ENCODE measurements at places on chromosomes 7 and 10.
A peak's percentile ranks its signal among the peaks of the same experiment; 100 is the strongest.

DNA sequence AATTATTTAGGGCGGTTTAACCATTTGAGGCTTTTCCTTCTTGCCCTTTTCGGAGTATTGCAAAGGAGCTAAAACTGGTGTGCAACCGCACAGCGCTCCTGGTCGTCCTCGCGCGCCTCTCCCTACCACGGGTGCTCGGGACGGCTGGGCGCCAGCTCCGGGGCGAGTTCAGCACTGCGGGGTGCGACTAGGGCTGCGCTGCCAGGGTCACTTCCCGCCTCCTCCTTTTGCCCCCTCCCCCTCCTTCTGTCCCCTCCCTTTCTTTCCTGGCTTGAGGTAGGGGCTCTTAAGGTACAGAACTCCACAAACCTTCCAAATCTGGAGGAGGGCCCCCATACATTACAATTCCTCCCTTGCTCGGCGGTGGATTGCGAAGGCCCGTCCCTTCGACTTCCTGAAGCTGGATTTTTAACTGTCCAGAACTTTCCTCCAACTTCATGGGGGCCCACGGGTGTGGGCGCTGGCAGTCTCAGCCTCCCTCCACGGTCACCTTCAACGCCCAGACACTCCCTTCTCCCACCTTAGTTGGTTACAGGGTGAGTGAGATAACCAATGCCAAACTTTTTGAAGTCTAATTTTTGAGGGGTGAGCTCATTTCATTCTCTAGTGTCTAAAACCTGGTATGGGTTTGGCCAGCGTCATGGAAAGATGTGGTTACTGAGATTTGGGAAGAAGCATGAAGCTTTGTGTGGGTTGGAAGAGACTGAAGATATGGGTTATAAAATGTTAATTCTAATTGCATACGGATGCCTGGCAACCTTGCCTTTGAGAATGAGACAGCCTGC is 3.1 kb downstream of the FZD1 start:
- no peak for DNase-seq

DNA sequence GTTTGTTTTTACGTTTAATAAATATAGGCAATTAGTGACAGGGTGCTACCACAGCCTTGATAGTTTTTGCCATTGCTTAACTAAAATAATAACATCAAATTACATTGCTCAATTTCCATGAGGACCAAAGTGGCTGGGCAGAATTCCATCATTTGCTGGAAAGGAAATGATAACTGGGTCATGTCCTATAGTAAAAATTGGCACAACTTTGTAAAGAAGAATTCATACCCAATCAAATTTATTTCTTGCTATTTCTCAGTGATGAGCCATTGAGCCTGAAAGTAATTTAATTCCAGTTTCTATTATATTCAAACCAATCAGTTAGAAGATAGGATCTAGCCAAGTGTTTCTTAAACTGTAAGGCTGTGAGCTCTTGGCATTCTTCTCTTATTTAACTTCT is 102.2 kb upstream of the CTTNBP2 start:
- DNase-seq, result no peak

GRCh38 chr7:25805027-25805687 is 346.8 kb upstream of the NFE2L3 start:
- DNase-seq, result no peak

DNA sequence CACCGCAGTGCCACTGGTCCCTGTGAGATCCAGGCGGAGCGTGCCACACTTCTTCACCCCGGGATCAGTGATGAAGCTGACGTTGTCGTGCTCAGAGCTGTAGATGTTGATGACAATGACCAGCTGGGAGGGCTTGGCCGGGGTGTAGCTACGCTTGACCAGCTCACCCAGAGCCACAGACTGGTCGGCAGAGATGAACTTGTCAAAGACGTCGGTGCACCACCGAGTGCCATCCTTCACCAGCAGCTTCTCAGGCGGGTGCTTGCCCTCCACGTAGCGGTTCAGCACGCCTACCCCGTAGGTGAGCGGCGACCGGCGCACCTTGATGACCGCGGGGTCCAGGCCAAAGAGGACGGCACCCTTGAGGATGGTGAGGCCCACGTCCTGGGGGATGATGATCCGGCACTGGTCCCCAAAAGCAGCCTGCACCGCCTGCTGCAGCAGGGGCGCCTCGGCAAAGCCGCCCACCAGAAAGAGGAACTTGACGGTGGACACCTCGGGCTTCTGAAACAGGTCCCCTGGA is 54.2 kb downstream of the PNLIPRP2 start:
- no peak for DNase-seq

DNA sequence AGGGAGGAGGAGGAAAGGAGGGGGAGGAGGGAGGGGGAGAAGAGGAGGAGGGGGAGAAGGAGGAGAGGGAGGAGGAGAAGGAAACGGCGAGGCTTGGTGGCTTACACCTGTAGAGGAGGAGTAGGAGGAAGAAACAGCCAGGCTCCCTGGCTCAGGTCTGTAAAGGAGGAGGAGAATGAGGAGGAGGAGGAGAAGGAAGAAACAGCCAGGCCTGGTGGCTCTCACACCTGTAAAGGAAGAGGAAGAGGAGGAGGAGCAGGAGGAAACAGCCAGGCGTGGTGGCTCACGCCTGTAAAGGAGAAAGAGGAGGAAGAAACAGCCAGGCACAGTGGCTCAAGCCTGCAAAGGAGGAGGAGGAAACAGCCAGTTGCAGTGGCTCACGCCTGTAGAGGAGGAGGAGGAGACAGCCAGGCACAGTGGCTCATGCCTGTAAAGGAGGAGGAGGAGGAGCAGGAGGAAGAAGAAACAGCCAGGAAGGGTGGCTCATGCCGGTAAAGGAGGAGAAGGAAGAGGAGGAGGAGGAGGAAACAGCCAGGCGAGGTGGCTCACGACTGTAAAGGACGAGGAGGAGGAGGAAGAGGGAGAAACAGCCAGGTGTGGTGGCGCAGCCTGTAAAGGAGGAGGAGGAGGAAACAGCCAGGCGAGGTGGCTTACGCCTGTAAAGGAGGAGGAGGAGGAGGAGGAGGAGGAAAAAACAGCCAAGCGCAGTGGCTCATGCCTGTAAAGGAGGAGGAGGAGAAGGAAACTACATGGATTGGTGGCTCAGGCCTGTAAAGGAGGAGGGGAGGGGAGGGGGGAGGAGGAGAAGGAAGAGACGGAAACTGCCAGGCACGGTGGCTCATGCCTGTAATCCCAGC is 14.9 kb upstream of the CRCP start:
- DNase-seq, result no peak

DNA sequence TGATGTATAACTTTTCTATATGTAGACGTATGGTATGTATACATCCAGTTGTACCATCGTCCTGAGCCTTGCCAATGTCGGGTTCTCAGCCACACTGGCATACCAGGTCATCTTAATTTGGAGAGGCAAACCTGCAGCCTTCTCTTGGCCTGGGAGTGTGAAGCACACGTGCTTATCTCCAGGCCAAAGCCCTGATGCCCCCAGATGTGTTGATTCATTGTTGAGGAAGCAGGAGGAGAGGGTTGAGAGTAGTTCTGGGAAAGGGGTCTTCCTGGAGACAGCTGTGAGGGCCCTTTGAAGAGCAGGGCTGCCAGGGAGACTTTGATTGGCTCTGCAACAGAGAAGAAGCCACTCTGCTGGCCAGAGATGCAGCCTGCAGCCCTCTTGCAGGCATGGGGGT is 155.6 kb downstream of the ARHGAP21 start:
- no peak for DNase-seq

DNA sequence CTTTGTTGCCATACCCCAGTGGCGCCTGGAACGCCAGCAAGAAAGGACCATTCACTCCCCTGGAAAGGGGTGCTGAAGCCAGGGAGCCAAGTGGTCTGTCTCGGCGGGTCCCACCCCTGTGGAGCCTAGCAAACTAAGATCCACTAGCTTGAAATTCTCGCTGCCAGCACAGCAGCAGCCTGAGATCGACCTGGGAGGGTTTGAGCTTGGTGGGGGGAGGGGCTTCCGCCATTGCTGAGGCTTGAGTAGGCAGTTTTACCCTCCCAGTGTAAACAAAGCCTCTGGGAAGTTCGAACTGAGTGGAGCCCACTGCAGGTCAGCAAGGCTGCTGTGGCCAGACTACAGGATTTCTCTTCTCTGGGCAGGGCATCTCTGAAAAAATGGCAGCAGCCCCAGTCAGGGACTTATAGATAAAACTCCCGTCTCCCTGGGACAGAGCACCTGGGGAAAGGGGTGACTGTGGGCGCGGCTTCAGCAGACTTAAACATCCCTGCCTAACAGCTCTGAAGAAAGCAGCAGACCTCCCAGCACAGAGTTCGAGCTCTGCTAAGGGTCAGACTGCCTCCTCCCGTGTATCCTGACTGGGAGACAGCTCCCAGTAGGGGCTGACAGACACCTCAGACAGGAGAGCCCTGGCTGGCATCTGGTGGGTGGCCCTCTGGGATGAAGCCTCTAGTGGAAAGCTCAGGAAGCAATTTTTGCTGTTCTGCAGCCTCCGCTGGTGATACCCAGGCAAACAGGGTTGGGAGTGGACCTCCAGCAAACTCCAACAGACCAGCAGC is 281.1 kb upstream of the SP4 start:
- DNase-seq, result no peak

GRCh38 chr7:5657901-5658300 is 123.6 kb downstream of the RNF216 start:
- no peak for DNase-seq

DNA sequence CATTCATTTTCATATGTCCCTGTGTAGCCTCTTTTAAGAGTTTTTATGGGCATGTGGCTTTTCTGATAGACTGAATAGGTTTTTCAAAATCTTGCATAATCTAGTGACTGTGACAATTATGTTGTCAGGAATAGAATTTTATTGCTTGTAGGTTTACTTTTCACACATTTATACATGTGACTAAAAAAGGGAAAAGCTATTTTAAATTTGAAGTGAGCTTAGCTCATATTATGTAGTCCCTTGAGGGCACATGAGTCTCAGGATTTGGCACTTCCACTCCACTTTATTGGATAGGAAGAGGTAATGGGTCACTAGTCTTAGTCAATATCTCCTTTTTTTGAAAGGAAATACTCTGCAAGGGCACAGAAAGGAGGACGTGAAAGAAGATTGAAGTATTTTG is 247.3 kb downstream of the SUGCT start:
- no peak for DNase-seq

DNA sequence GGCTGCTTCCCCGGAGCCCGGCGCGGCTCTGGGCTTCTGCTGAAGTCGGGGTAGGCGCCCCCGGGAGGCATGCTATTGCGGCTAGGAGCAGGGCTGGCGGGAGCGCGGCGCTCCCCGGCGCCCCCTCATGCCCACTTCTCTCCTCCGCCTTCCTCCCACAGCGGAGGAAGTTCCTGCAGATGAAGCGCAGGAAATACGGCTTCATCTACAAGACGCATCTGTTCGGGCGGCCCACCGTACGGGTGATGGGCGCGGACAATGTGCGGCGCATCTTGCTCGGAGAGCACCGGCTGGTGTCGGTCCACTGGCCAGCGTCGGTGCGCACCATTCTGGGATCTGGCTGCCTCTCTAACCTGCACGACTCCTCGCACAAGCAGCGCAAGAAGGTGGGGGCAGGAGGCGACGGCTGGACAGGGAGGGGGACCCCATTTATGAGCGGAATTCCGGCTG is 479 bp downstream of the CYP26A1 start:
- DNase-seq, result peak; percentile 34

DNA sequence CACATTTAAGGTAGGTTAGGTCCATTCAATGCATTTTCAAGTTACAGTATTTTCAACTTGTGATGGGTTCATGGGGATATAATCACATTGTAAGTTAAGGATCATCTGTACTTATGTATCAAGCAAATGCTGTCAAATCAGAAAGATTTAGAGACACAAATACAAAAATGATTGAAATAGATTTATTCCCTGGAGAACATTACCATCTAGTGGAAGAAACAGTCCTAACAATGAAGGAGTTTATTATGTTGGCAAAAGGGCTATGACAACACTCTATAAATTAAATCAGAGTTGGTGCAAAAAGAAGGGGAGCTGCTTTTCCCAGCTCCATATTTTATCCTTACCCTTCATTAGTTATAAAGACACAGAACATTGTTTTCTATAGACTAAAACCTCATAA is 69.0 kb downstream of the PRSS58 start:
- no peak for DNase-seq

- DNase-seq, result no peak
Observed at GRCh38 chr10:22455068-22455857, 110.0 kb downstream of the SPAG6 start.

DNA sequence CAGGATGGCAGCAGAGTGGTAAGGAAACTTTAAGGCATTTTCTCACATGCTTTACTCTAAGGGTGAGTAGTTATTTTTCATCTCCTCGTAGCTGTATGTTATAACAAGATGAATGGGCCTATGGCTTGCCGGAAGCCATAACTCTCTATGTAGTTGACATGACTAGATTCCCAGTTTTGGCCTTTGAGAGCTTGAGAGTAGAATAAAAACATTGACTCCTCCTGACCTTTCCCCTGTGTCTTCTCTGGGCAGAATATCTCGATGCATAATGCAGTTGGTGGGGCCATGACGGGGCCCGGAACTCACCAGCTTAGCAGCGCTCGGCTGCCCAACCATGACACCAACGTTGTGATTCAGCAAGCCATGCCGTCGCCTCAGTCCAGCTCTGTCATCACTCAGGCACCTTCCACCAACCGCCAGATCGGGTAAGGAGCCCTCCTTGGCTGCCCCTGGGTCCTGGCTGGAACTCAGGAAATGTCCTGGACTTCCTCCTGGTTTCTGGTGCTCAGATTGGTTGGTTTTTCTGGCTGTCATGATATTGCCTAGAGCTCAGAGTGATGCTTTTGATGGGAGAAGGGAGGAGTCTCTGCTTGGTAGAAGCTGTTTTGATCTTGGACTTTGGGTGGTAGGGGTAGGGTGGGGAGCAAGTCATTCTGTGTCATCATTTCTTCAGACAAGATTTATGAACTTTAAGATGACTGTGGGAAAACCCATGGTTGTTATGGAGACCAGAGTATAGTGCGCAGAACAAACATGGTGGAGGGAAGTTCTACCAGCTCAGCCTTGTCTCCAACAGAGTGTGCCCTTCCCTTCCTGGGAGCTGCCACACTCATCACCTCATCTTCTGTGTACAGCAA is 158.0 kb downstream of the CREB5 start:
- DNase-seq, result peak; percentile 20

GRCh38 chr10:10886861-10887531 is 130.7 kb upstream of the CELF2 start:
- DNase-seq, result no peak

- DNase-seq, result no peak
Observed at GRCh38 chr10:11355592-11355991, 255.9 kb downstream of the USP6NL start.

- DNase-seq, result no peak
Observed at GRCh38 chr7:7499892-7500291, 35.8 kb downstream of the COL28A1 start.

- DNase-seq, result no peak
Observed at GRCh38 chr10:133489816-133490588, 36.3 kb downstream of the SCART1 start.

DNA sequence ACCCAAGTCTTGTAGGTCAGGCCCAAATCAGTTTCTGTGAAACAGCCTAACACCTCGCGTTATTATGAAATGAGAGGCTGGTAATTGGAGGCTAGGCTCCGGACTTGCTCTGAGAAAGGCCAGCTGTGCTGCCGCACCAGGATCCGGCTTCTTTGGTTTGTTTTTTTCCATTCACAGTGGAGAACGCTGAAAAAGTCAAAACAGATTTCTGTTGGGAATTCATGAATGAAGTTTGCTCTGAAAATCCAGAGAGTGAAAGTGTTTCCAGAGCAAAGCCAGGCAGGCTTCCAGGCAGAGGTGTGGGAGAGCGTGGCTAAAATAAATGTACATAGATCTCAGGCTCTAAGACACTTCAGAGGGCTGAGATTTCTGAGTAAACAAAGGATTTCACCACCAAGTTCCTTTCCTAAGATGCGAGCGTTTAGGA is 240.1 kb downstream of the TRIL start:
- no peak for DNase-seq

Data from GM12891 (cell line).